DND-41 (cell line): ENCODE measurements at places on chromosomes 4 and X.

- no peak for DNase-seq
These were observed 29.9 kb upstream of the TET2 start for GRCh38 chr4:105116616-105117319.

DNA sequence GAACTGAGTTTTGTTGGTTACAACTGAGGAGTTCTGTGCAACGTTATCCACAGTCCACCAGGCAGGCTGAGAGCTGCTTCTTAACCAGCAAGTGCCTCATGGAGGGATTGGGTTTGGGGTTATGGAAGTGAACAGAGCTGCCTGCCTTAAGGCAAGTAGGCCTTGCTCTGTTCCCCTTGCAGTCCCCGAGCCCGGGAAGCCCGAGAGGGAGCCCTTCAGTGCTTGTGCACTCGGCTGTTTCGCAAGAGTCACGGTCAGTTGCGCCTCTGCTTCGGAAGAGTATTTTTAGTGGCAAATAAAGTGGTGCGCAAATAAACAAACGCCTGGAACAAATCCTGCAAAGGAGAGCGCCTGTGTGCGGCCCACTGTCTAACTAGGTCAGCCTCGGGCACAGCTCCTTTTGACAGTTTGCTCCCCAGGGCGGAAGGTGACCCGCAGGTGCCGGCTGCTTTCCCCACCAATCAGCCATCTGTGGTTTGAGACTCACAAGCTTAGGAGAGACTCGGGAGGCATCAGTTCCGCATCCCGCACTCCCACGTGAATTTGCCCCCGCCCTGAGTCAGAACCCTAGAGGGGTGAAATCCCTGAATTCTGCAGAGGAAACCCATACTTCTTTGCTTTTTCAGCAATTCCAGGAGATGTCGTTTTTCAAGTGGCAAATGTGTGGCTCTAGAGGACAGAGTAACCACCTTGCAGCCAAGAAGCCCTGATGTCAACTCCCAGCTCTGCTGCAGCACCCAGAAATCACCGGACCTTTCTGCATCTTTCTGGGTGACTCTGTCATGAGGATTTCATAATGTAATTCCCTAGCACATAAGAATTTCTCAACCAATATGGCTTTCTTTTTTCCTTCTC lies 56.8 kb downstream of the LGI2 start:
- DNase-seq = no peak

DNA sequence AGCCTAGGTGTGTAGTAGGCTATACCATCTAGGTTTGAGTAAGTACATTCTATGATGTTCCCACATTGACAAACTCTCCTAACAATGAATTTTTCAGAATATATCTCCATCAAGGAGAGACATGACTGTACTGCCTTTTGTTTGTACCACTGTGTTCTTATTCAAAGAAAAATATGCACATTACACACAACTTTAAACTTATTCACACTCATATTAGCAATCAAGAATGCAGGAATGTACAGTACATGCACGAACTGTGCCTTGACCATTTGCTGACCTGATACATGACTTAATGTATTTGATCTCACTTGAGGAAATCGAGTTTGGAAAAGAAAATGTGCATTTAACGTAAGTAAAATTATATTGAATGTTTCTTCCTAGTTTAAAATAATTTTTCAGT lies 525.1 kb upstream of the AGA start:
- no peak for DNase-seq

DNA sequence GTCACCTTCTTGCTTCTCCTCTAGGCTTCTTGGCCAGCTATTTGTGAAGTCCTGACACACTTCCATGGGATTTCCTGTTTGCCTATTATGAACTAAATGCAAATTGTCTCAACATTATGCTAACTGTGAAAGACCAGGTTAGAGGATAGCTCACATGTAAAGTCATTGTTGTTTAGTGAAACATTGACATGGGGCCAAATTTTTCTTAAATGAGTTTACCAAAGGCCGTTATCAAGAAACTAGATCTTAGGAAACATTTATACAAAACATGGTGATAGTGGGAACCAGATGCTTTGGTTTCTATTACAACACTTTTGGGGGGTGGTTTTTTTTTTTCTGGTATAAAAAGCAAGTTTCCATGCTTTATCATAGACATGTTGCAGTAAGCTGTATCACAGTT lies 466.8 kb upstream of the FAM241A start:
- DNase-seq = no peak

- DNase-seq = peak; percentile 69
These were observed at the start of gene BEX3 for GRCh38 chrX:103376118-103376978. TSS of gene BEX3 (plus strand) at chrX:103376538. CDS start at chrX:103377522, 984 bp downstream.

- DNase-seq = no peak
These were observed 71.4 kb downstream of the RTL5 start for GRCh38 chrX:72060196-72060920.

GRCh38 chr4:141142423-141142822 lies 9.2 kb upstream of the RNF150 start:
- DNase-seq = no peak

- no peak for DNase-seq
These were observed 862.0 kb downstream of the PCDH18 start for GRCh38 chr4:136670265-136670664.

DNA sequence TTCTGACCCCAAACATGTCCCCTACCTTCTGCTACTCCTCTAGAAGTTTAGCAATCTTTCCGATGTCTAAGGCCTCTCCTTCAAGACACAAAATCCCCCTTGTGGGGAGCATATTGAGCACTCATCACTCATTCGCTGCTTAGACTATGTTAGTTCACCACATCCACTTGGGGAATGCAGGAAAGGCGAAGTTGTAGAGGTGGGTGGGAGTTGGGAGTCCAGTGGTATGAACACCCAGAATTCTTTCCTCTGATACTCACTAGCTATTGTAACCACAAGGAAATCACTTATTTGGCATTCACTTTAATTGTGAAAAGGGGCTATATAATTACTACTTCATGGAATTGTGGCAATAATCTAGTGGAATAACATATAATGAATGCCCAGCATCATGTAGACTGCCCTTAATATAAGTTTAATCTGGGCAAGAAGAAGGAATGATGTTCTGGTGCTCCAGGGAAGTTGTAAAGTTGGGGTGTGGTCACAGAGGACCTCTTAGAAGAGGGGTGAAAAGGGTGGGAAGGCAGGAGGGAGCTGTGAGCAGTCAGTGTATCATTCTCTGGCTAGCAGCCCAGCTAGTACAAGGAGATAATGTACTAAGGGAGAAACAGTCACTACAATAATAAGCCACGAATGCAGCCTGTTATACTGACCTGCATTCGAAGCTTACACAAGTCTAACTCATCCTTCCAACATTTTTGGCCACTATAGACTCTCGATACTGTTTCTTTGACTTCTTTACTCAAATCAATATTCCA lies 468.2 kb upstream of the DIPK2B start:
- no peak for DNase-seq

DNA sequence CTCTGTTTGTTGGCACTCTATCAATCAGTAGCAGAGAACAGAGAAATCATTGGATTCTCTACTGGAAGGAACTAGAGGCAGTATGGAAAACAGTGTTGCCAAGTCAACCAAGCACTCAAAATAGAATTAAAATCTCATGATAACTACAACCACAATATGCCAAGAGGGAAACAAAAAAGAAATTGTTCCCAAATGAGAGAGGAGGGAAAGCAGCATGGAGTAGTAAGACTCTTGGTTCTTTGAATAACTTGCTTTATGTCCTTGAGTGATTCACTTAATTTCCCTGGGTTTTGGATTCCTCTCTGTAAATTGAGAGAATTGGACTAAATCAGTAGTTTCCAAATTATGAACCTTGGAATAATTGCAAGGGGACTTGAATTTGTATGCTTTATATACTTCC lies 285.5 kb upstream of the ANKRD50 start:
- DNase-seq = no peak

GRCh38 chr4:86818841-86819240 lies 30.3 kb downstream of the SLC10A6 start:
- no peak for DNase-seq

- no peak for DNase-seq
These were observed 956.9 kb upstream of the NDST4 start for GRCh38 chr4:116070283-116070682.

DNA sequence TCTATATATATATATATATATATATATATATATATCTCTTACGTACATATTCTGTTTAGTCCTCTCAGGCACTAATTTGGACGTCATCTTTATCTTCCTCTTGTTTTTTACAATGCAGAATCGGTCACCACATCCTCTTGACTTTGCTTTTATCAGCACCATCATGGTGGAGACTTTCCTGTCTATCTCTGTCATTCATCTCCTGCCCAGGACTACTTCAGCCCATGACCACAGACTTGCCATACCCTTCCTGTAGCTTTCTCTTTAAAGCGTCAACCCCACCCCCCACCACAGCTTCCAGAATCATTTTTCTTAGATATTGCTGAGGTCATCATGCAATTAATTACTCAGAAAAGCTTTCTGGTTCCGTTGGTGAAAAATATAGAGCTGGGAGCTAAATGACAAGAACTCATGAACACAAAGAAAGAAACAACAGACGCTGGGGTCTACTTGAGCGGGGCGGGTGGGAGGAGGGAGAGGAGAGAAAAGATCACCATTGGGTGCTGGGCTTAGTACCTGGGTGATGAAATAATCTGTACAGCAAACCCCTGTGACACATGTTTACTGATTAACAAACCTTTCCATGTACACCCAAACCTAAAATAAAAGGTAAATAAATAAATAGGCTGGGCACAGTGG lies 30.5 kb upstream of the PRKX start:
- DNase-seq = peak; percentile 10

DNA sequence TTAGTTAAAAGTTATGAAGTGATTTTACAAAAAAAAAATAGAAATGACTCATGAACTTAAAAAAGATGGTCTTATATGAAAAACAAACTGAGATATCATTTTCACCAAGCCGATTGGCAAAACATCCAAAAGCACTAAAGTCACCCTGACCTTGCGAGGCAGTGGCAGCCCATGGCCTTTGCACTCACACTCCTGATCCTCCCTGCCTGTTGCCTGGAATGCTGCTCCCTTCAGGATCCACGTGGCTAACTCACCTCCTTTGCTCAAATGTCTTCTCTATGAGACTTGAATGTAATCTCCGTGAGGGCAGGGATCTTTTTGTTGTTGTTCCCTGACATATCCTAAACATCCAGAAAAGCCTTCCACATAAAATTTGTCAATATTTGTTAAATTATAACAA lies 106.4 kb downstream of the RAPGEF2 start:
- DNase-seq = no peak

DNA sequence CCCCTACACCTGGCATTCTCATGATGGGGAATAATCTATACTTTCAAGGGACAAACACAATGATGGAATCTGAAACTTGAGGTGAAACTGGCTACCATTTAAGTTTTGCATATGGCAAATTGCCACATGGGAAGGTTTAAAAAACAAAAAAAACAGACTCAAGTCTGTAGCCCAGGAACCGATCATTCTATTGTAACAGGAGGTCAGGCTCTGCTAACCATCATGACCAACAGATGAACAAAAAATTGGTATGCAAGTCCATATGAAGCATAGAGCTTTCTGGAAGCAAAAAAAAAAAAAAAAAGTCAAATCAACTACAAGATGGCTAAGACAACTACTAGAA lies 594.3 kb upstream of the DIPK2B start:
- no peak for DNase-seq

DNA sequence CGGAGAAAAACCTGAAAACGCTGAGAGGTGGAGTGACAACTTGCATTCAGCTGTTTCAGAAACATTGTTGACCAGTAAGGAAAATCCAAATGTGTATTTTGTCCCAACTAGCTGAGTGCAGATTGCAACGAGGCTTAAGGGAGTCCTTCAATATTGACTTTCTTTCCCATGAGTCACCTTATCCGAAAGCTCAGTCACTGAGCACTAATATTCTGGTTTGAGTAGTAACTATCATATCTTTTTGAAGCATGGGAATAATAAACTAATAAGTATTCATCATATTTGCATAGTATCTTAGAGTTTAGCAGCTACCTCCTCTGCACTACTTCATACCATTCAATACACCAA lies 604.3 kb downstream of the PACRGL start:
- DNase-seq = no peak

GRCh38 chr4:188867796-188868195 lies 728.6 kb downstream of the TRIML1 start:
- DNase-seq = no peak

- no peak for DNase-seq
These were observed 461 bp upstream of the SLC9A6 start for GRCh38 chrX:135984791-135985156.

GRCh38 chrX:13864264-13864663 lies 47.4 kb upstream of the GPM6B start:
- DNase-seq = no peak

- no peak for DNase-seq
These were observed 64.5 kb downstream of the FAM9B start for GRCh38 chrX:8969378-8969777.

- no peak for DNase-seq
These were observed 21.4 kb upstream of the IL15 start for GRCh38 chr4:141614878-141615586.

DNA sequence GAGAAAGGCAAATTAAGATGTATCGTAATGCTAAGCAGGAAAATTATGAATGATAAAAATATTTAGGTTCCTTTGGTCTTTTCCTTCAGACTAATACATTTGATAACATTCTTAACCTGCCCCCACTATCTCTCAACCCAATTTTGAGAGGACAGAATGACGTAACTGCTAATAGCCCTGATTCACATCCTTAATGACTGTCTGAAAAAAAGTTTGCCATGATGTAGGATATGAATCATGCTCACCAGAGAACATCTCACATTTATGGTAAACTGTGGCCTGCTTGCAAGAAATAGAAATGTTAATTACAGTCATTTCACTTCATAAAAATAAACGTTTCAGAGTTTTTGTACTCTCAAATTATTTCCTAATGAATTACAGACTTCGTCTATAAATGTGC lies 128.0 kb upstream of the VEGFC start:
- DNase-seq = no peak

DNA sequence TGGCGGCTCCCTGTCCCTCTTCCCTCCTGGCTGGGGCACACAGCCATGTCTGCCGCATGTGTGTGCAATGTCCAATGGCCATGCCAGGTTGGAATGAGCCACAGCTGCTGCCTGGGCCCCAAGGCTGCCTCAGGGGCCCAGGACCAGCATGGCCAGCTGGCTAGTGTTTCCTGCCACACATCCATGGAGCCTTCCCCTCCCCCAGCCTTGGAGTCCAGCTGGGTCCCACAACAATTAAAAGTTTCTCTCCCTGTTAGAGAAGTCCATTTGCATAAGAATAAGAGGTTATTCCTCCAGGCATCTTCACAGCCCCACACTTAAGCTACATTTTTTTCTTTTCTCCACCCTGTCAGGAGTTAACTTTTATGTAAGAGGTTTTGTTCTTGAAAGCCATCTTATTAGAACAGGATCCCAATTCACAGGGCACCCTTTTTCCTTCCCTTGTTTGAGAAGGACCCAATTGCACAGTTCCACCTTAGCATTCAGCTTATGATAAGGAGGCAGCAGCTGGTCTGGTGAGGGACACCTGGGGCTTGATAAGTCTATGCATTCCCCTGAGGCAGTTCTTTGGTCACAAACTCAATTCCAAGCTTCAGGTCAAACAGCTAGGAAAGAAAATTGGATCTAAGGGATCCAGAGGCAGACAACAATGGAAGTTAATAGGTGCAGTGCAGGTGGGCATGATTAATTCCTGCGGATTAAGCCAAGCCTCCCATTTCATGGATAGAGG lies 963.3 kb upstream of the GRIA3 start:
- no peak for DNase-seq
